ENCODE measurements at places on chromosomes 5 and 9. TPM values are rescaled to one million over a fixed set of nuclear protein-coding genes. Genes with fewer than 3 reads are reported as not detected.
A peak's percentile ranks its signal among the peaks of the same experiment; 100 is the strongest.

GRCh38 chr5:93868851-93869250, 127.5 kb upstream of the POU5F2 start:
- no peak for DNase-seq

DNA sequence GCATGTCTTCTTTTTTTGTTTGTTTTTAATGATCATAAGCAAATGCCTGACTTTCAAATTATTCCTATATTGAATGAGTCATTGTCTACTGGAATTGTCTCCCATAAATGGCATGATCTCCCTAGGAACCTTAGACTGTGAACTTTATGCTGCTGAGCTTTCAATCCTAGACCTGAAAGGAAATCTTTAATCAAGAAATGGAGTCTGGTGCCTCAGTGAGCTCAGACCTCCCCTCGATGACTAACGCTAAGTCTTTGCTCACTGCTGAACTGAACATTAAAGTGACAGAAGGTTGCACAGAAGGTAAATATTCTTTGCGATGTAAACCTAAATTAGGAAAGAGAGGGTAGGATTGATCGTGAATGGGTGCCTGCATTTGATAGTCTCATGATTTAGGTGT, 745.2 kb upstream of the WWC1 start:
- no peak for DNase-seq

- no peak for DNase-seq
These were observed 534 bp downstream of the SRFBP1 start for GRCh38 chr5:121962347-121962670.

DNA sequence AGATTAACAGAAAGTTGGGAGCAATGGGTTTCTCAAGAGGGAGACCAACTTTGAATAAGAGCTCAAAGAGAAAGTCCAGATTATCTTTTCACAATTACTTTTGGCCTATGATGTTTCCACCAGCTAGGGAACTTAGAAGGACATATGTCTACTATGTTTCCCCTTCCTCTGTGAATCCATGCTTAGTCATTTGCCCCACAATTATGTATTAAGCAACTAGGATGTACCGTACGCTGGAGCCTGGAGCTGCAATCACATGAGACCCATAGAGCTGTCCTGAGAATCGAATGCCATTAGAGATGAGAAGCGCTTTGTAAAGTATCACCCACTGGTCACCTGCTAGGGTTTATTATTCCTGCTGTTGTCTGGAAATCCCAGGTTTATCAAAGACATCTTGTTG, 78.8 kb downstream of the PDE6A start:
- DNase-seq: no peak

DNA sequence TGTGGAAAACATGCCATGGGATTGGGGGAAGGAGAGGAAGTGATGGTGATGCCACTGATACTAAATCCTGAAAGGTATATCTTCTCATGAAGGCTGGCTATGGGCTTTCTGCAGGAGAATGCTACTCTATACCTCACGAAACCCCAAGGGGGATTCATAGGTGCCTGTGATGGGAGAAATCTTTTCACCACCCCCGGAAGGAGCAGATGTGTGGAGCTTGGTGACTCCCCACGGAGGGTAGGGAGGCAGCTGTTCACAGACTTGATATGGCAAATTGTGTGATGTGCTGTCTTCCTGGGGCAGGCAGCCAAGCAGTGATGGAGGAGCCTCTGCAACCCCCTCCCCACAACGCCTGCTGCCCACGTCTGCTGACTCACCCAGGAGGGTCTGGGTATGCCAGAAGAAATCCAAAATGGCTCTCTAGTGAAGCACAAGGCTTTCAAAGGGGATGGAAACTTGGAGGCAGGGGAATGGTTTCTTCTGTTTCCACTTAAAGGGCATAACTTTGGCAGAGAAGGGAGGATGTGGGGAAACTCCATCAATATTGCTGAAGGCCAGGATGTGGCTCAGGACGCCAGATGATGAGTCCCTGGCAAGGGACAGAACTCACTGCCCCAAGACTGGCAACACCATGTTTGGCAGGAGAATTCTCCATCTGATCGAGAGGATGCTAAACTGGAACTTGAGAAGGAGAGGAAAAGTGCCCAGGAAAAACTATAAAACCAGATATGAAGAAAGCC, 188.3 kb downstream of the GABBR2 start:
- no peak for DNase-seq

DNA sequence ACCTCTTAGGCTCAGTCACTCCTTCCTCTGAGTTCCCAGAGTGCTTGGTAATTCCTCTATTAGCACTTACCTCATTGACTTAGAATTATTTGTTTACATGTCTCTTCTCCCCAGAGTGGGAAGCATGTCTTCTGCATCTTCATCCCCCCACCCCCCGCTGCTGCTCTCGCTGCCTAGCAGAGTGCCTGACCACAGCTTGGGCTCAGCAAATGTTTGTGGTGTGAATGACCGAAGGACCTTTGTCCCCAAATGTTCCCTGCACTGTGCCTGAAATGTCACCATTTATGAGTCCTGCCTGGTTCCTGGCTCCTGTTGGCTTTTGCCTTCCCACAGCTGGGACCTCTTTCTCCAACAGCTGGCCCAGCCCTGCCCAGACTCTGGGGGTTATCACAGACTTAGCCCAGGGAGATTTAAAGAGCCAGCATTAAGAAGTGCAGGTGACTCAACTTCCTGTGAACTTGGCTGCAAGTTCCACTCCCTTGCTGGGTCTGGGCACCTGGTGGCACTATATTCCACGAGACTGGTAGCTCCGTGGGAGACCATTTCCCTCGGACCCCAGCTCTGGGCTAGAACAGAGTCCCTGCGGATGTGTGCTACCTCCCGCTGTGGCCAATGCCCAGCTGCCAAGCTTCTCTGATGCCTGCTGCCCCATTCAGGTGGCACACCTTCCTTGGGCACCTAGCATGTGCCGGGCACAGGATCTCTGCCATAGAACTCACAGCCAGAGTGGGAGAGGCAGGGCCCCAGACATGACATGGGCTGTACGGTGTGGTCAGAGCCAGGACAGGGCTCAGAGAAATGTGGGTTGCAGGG, 1.8 kb upstream of the HMCN2 start:
- no peak for DNase-seq

- no peak for DNase-seq
These were observed 7.7 kb downstream of the MAST4 start for GRCh38 chr5:66603881-66604280.

DNA sequence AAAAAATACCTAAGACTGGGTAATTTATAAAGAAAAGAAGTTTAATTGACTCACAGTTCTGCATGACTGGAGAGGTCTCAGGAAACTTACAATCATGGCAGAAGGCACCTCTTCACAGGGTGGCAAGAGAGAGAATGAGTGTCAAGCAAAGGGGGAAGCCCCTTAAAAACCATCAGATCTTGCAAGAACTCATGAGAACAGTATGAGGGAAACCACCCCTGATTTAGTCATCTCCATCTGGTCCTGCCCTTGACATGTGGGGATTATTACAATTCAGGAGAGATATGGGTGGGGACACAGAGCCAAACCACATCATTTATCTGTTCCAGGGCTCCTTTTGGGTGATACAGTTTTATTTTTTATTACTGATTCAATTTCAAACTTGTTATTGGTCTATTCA, 23.2 kb upstream of the ADAMTS16 start:
- no peak for DNase-seq

DNA sequence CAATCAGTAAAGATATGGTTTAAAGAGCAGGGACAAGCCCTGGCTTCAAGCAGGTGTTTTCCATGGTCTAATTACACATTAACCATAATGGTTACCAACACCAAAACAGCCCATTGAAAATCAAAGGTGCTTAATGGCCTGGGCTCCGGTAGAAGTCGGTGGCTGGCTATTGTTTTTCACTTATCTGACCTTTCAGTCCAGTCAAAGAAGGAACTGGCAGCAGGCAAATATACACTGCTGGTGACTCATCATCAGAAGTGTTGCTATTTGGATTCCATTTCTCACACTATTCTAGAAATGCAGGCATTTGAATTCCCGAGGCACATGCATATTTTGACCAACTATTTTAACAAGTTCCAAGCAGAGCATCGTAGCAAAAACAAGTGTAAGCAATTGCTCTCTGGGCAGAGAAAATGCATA, 26.3 kb upstream of the GABRP start:
- no peak for DNase-seq

- DNase-seq: no peak
These were observed 371.7 kb upstream of the IRX2 start for GRCh38 chr5:3122985-3123762.

DNA sequence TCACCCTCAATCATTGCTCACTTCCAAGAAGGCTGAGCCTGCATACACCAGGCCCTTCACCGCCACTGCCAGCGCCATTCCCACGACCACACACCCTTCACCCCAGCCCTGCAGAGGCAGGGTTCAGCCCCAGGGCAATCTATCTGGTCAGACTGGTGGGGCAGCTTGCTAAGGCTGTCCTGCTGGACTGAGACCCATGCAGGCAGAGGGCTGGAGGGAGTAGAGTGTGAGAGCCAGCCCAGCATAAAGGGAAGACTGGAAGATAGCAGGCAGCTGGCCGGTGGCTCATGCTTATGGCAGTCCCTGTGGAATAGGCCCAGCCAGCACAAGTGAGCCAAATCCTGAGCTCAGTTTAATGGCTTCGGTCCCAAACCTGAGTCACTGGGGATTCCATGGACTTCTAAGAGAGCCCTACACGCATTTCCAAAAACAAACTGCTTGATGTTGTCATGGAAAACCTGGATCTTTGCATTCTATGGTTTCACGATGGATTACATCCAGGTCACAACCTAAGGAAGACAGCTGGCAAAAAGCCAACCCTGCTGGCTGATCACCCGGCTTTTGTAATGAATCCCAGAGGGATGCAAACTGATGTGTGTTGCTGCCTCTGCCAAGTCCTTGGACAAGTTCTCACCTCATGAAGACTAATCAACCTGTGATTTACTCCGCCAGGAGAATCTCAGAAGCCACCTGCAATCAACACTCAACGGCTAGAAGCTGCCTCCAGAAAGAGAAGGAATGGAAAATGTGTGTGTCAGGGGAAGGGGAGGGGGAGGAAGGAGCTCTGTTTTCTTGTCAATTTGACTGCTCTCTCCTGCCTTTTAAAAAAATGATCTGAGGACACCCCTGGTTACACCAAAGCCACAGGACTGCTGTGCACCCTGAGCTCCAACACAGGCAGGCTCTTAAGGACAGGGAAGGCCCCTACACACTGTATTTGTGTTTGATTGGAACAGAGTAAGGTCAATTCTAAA, 143.6 kb downstream of the LHFPL2 start:
- peak; percentile 87 for DNase-seq

DNA sequence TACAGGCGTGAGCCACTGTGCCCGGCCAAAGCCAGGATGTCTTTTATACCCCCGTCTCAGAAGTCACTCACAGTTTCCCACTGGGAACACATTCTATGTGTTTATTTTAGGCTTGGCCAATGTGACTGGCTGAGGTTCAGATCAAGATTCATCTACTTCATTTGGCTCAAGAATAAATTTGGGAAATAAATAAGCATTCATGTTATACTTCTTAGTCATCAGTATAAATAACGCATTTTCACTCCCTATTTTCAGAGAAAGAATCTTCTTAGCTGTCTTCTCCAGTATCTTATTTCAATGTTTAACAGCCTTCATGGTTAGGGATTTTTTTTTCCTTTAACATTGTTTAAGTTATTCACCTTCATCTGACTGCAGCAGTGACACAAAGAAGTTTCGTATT, 11.8 kb downstream of the S100Z start:
- no peak for DNase-seq

- no peak for DNase-seq
These were observed 33.5 kb downstream of the KCNMB1 start for GRCh38 chr5:170355601-170356098.

DNA sequence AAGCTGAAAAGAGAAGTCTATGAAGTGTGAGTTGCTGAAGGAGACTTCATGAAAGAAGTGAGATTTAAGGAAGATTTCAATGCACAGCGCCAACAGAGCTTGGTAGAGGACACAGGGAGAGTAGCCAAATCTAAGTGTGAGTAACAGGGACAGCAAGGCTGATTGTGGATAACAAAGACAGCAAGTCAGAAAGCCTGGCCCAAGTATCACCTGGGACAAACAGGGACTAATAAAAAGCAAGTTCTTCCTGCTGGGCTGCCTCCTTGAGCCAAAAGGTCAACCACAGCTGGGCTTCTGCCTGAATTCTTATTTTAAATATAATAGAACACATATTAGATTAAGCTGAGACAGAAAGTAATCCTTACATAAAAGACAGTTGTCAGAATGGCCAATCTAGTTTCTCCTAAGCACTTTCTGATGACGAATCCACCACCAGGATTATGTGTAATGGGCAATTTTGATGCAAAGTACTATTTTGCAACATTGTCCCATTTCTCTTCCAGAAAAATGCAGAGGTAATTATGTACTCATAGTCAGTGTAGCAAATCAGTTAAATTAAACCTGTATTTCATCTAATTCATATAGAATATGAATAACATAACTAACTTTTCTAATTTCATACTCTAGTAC, 73.8 kb downstream of the MAPKAP1 start:
- DNase-seq: no peak

DNA sequence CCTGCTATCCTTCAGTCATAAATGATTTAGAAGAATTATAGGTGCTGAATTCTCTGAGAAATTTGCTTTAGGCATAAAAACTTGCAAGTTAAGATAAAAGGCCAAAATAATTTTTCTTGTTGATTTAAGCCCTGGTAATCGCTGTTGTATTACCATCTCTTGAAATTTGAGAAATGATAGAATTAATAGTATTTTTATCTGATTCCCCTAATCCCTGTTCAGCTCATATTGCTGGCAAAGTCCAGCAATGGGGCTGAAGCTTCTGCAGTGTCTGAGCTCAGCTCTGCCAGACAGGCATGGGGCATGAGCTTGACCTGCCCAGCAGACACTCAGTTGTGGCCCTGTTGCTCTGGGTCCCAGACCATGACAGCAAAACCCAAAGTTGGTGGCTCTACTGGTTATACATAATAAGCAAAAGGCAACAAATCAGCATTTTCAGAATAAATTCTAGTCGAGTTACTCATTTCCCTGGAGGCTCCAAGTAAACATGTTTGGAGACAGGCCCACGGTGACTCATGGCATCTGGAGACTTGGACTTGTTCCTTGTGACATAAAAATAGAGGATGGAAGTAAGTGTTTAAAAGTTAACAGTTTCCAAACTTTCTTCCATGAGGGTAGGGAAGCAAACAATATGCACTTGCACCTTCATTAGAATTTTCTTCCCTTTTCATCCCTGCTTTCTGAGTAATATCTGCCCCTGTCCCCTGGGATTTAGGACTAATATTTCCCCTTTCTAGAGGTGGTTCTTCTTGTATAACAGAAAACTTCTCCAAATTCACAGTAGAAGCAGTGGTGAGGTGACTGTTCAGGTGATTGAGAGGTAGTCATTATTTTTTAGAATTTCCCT, 60.2 kb upstream of the SLC2A8 start:
- DNase-seq: no peak

SLCO6A1 gene
- not detected for total RNA-seq

GABRA6 gene
- total RNA-seq: not detected

PCDHB9 gene
- total RNA-seq: not detected

PKD2L2 gene
- not detected for total RNA-seq

FAM53C gene
- 33.3 TPM for total RNA-seq

SKP1 gene
- 365 TPM for total RNA-seq

ANXA6 gene
- total RNA-seq: 43.0 TPM

ALDH1A1 gene
- 104 TPM for total RNA-seq

ZNF462 gene
- total RNA-seq: 36.8 TPM

PCDHGA2 gene
- 0.20 TPM for total RNA-seq

TLX3 gene
- total RNA-seq: not detected

LMX1B gene
- total RNA-seq: 17.0 TPM
